ENCODE measurements at places on chromosomes 4 and X.

DNA sequence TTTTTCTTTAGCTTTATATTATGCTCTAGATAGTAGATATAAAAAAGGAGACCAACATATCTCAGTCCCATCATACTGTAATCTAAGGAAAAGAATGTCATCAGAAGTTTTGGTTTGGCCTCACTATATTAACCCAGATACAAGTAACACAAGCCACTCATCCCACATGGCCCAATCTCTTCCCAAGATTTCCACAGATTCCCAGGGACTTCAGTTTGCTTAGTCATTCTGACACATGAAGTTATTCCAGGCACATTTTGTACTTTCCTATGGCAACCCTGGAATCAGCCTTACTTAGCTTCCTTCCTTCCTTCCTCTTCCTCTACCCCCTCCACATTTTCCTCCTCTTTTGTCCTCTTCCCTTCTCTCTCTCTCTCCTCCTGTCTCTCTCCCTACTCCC lies 21.7 kb upstream of the DCLK2 start:
- peak; percentile 23 for DNase-seq

- no peak for DNase-seq
These were observed 643.8 kb upstream of the GALNTL6 start for GRCh38 chr4:171169396-171169795.

DNA sequence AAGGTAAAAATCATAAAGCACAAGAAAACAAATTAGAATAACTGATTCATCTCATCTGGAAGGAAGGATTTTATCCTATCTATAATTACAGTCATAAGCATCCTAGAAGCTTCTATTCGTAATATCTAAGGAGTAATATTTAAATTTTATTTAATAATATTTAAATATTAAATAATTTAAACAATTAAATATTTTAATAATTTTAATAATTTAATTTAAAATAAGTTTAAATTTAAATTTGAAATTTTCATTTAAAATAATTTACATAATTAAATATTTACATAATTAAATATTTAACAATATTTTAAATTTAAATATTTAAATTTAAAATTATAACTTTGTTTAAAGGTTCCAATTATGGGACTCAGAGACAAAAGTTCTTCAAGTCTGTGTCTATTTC lies 127.5 kb upstream of the GK2 start:
- no peak for DNase-seq

- no peak for DNase-seq
These were observed 10.5 kb downstream of the SLC34A2 start for GRCh38 chr4:25666031-25666630.

DNA sequence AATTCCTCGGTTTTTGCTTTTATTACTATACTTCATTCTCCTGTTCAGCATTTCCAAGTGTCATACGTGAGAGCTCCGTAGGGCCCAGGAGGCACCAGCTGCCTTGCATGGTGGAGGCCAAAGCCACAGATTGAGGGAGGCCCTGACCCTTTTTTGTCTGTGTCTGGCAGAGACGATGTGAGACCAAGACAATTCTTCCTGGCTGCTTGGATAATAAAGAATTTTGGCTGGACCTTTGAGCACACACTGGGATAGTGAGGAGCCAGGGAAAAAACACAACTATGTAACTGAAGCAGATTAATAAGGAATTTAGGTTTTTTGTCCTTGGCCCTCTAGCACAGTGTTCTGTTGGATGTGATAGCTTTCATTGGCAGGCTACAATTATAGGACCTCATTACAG lies 161.0 kb downstream of the CPXCR1 start:
- no peak for DNase-seq

DNA sequence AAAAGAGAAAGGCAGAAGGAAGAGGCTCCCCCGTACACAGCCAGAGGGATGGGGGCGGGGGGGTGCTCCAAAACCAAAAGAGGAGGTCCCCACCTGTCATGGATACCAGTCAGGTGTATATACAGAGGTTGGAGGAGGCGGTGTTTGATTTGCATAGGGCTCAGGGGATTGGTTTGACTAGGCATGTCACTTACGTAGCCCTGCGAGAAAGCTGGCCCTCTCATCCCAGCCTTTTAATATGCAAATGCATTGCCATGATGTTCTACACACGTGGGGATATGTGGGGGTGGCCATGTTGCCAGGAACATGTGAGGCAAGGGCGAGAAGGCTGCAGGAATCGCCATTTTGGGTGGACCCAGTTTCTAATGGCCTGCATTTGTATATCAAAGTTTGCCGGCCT lies 38.6 kb downstream of the TMEM150C start:
- DNase-seq, result no peak

DNA sequence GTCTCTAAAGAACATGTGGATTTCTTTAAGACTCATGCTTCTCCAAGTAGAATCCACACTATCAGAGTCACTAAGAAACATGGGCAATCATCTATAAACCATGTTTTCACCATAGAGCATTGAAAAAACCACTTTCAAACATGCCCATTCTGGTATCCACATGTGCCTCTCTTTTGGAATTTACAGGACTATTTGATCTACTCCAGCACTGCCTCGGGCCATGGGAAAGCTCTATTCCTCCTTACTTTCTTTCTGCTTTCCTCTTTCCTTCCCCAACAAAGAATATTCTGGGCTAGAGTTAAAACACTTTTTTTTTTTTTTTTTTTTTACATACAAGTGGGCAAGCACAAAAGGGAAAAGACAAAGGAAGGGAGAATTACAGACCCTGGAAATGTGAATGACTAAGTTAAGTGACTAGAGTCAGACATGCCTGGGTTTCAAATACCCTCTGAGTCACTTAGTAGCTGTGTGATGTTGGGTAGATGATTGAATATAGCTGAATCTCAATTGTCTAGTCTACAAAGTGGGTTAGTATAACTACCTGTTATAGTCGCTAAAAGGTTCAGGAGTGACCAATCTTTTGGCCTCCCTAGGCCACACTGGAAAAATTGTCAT lies 847.7 kb upstream of the INTU start:
- peak; percentile 55 for DNase-seq

- peak; percentile 50 for DNase-seq
These were observed 11.8 kb upstream of the HSD17B10 start for GRCh38 chrX:53445977-53446376.

GRCh38 chr4:2651998-2652397 lies 104.1 kb downstream of the TNIP2 start:
- no peak for DNase-seq

DNA sequence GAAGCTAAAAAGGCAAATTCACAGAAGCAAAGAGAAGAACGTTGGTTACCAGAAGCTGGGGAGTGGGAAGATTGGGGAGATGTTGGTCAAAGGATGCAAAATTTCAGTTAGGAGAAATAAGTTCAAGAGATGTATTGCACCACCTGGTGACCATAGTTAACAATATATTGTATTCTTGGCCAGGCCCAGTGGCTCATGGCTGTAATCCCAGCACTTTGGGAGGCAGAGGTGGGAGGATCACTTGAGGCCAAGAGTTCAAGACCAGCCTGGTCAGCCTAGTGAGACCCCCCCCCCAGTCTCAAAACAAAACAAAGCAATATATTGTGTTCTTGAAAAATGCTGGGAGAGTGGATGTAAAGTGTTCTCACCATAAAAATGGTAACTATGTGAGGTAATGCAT lies 67.9 kb downstream of the TAB3 start:
- no peak for DNase-seq

GRCh38 chr4:147076179-147076578 lies 130.5 kb upstream of the TTC29 start:
- DNase-seq, result no peak
